Psoas muscle (tissue), 8 donors: ENCODE measurements at places on chromosomes 13 and 19.

- H3K27me3 ChIP-seq = no peaks in the 10 kb centered on the region
- peaks cover 18% of the 10 kb centered on the region for H3K36me3 ChIP-seq
- peak; percentile 100 for DNase-seq
- H3K4me3 ChIP-seq = peak within 1 kb of the TSS; percentile 76
Observed at GRCh38 chr19:40716482-40717324, at the start of the genes COQ8B and ITPKC. TSS of gene COQ8B (minus strand) at chr19:40716886. CDS start at chr19:40714632, 2,254 bp downstream. TSS of gene ITPKC (plus strand) at chr19:40717112. CDS start at chr19:40717136, 24 bp downstream.

DNA sequence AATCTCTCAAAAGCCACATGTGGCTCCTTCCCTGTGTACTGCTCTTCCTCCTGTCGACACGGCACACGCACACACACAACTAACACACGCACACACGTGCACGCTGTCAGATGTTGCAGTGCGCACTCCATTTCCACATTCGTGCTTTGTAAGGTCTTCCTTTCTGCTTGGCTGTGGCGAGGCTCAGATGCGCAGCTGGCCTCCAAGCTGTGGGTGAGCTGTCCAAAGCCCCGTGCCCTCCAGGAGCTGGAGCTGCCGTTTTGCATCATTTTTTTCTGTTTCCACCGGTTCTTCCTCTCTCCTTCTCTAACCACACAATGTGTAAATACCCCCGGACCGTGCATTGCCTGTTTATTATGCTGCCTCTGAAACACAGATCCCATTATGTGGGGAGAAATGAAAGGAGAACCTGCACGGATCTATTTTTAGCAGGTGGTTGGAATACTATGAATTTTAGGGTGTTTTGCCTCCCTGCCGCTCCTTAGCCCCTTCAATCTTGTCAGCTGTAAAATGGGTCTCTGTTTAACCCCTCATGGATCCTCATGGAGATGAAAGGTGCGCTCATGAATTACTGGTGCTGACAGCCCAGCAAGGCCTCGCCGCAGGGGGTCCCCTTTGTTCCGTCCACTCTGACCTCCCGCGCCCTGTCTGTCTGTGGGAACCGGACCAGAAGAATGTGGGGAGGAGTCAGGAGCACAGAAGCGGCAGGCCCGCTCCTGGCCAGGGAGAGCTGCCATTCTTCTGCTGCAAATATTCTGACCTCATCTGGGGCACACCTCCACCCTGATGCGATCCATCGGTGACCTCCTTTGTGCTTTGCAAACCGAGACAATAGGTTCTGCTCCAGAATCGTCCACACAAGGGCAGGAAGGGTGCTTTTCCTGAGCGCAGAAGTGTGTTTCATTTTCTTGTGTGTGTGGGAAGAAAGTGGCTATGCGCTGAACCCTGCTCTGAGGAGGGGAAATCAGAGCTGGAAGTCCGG lies 137.7 kb downstream of the SOX1 start:
- no peak overlapping the region for H3K27ac ChIP-seq
- H3K4me1 ChIP-seq = no peaks in the 10 kb centered on the region
- DNase-seq = no peak
- no peak overlapping the region for H3K4me3 ChIP-seq

DNA sequence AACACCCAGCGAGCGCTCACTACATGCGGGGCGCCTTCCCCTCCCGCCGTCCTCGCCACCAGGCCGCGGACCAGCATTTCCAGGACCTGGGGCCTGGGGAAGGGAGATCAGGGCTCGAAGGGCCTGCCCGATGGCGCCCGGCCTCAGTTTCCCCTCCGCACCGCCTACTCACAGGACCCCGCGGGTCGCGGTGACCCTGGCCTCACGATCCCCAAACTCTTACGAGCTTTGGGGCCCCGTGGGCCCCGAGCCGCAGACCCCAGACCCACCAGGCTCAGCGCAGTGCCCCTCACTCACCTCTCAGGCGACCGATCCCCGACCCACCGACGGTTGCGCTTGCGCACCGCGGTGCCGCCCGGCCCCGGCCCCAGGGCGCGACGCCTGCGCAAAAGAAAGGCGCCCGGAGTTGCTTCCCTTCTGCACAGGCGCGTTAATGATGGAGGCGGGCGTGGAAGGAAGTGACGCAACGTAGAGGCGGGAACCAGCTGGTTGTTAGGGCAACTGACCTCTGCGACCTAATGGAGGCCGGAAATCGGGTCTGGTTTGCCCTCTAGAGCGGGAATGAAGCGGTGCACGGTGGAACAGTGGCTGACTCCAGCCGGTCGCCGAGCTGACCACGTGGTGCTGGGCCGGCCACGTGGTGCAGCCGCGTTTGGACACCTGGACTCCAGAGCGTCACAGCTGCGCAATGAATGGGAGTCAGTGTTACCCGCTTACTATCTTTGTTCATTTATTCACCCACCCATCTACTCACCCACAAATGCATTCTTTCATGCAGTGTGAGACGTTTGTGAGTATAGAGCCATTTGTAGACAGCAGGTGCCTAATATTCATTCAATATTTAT lies at the start of gene SGTA:
Gene SGTA (minus strand): TSS at position 338 of the 845 bp plus-strand sequence. CDS start 14,205 bp downstream, outside the sequence.
- H3K4me1 ChIP-seq = peaks cover 55% of the 10 kb centered on the region
- H3K27ac ChIP-seq = peak within 1 kb of the TSS; percentile 97
- H3K4me3 ChIP-seq = peak within 1 kb of the TSS; percentile 93
- DNase-seq = peak; percentile 98

DNA sequence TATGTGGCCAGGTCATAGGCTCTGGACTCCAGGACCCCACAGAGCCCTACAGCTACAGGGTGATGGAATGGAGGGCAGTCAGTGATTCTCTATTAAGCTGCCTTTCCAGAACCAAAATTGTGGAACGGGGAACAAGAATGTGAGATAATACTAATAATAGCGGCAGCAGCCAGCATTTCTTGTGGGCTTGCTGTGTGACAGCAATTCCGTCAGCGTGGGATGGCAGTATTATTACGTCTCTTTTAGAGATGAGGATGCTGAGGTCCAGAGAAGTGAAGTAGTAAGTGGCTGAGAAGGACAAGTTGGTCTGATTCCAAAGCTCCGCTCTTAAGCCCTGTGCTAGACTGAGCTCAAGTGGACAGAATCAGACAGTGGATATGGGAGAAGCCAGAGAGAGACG lies 24.4 kb downstream of the GRIK5 start:
- H3K36me3 ChIP-seq = no peaks in the 10 kb centered on the region
- H3K27ac ChIP-seq = no peak overlapping the region
- H3K4me3 ChIP-seq = no peak overlapping the region
- no peak for DNase-seq
- H3K27me3 ChIP-seq = no peaks in the 10 kb centered on the region

GRCh38 chr13:114286808-114287207 lies 5.4 kb downstream of the UPF3A start:
- no peaks in the 10 kb centered on the region for H3K27me3 ChIP-seq
- no peak for DNase-seq
- peaks cover 14% of the 10 kb centered on the region for H3K4me1 ChIP-seq
- no peak overlapping the region for H3K27ac ChIP-seq
- peaks cover 4% of the 10 kb centered on the region for H3K36me3 ChIP-seq

GRCh38 chr19:41323430-41324125 lies 13.6 kb downstream of the CCDC97 start:
- peaks cover 57% of the 10 kb centered on the region for H3K4me1 ChIP-seq
- no peak overlapping the region for H3K4me3 ChIP-seq
- peak overlapping the region; percentile 72 for H3K27ac ChIP-seq
- H3K36me3 ChIP-seq = peaks cover 38% of the 10 kb centered on the region
- H3K27me3 ChIP-seq = no peaks in the 10 kb centered on the region

DNA sequence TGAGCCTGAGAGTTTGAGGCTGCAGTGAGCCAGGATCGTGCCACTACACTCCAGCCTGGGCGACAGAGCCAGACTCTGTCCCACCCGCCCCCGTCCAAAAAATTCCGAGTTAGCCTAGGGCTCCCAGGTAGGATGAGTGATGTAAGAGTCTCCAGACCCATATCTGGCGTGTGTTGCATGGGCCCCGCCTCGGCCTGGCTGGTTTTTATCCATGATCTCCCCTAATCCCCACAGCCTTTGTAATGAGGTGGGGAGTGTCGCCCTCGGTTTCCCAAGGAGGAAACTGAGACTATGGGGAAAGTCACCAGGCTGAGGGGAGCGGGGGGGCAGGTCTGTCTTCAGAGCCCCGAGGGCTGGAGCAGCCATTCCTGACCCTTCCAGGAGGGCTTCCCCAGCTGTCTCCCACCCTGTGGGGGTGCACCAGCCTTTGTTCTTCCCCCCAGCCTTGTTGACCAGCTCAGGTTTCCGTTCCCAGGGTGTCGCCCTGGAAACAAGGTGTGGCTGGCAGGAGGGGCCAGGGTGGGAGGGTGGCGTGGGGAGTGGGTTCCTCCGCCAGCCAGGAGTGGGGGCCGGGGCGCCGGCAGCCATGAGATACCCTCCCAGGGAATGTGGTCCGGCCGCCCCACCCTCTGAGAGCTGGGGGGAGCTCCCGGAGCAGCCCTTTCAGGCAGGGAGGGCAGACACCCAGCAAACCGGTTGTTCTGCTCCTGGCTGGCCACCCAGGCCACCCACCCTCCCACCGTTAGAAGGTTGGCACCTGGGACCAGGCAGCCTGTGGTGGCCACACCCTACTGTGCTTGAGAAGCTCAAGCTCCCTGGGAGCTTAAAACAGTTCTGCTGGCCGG lies 11.5 kb downstream of the MYH14 start:
- H3K4me1 ChIP-seq = no peaks in the 10 kb centered on the region
- H3K4me3 ChIP-seq = no peak overlapping the region
- no peaks in the 10 kb centered on the region for H3K27me3 ChIP-seq
- no peak for DNase-seq
- no peak overlapping the region for H3K27ac ChIP-seq
- no peaks in the 10 kb centered on the region for H3K36me3 ChIP-seq

- DNase-seq = no peak
- H3K27ac ChIP-seq = peak overlapping the region; percentile 47
- H3K4me3 ChIP-seq = peak overlapping the region; percentile 43
- no peaks in the 10 kb centered on the region for H3K27me3 ChIP-seq
Observed at GRCh38 chr13:74289861-74290773, 155.9 kb upstream of the KLF12 start.

- H3K27me3 ChIP-seq = no peaks in the 10 kb centered on the region
- H3K36me3 ChIP-seq = peaks cover 27% of the 10 kb centered on the region
- H3K4me1 ChIP-seq = no peaks in the 10 kb centered on the region
Observed at GRCh38 chr19:6728346-6728745, 7.9 kb upstream of the C3 start.

- no peaks in the 10 kb centered on the region for H3K36me3 ChIP-seq
- no peak overlapping the region for H3K27ac ChIP-seq
- H3K27me3 ChIP-seq = no peaks in the 10 kb centered on the region
- no peak overlapping the region for H3K4me3 ChIP-seq
Observed at GRCh38 chr19:43148233-43148632, 38.1 kb downstream of the PSG5 start.

DNA sequence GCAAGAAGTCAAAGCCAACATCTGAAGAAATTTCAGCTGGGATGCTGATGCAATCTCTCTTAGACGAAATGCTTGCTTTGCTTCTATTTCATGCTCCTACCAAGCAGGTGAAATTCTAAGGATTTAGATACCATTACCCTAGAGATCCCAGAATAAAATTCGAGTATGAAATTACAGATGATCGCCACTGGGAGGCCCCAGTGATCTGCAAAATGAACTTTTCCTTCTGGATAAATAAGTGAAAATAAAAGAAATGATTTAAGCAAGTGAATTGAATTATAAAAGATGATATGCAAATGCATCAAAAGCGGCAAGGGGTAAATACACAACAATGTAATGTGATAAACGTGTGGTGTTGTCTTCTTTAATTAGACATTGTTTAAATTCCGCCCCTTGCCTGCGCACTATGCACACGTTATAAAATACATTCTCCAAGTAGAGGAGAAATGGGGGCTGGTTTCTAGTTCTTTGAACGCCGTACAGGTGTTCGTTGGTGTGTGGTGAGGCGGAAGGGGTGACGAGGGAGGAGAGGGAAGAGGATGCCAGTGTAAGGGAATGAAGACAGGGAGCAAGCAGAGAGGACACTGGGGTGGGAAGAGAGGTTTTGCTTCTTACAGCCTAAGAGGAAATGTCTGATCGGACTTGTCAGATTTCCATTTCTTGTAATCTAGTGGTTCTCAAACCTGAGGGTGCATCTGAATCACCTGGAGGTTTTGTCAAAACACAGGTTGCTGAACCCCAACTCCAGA lies 58.0 kb downstream of the ERCC5 start:
- H3K27me3 ChIP-seq = no peaks in the 10 kb centered on the region
- no peaks in the 10 kb centered on the region for H3K36me3 ChIP-seq
- DNase-seq = no peak
- H3K27ac ChIP-seq = peak overlapping the region; percentile 53

DNA sequence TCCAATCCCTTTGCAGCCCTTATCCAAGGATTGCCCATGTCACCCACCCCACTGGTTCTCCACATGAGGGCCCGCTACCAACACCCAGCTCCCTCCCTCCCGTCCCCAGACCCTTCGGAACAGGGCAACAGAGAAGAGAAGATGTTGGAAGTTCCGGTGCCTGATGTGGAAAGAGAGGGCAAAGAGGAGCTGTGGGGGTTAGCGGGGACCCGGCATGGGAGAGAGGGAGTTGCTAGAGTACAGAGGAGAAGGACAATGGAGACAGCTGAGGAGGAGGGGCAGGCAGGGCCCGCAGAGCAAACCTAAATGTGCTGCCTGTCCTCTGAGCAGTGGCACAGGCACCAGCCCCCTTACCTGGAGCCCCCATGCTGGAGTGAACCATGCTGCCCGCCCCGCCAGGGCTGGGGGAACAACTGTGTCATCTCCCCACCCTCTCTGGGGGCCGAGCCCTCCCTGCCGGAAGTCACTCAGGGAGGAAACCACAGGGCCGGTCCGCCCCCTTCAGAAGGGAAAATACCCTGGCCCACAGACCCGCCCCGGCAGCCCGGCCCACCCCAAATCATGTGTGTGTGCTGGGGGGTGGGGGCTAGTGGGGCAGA lies at the start of gene POU2F2:
Gene POU2F2 (minus strand): TSS at position 417 of the 599 bp plus-strand sequence. CDS start 35 bp downstream, at position 382.
- no peaks in the 10 kb centered on the region for H3K27me3 ChIP-seq
- peak within 1 kb of the TSS; percentile 49 for H3K4me3 ChIP-seq
- H3K27ac ChIP-seq = no peak within 1 kb of the TSS
- peaks cover 3% of the 10 kb centered on the region for H3K4me1 ChIP-seq

- H3K27ac ChIP-seq = no peak overlapping the region
- DNase-seq = no peak
- H3K27me3 ChIP-seq = no peaks in the 10 kb centered on the region
- H3K4me3 ChIP-seq = no peak overlapping the region
- no peaks in the 10 kb centered on the region for H3K36me3 ChIP-seq
Observed at GRCh38 chr13:66468656-66469055, 761.5 kb downstream of the PCDH9 start.

GRCh38 chr19:41707502-41707812 lies 969 bp upstream of the CEACAM5 start:
- H3K36me3 ChIP-seq = no peaks in the 10 kb centered on the region
- no peak for DNase-seq
- H3K27ac ChIP-seq = no peak overlapping the region

- H3K27ac ChIP-seq = no peak overlapping the region
- DNase-seq = no peak
- no peaks in the 10 kb centered on the region for H3K36me3 ChIP-seq
- no peaks in the 10 kb centered on the region for H3K4me1 ChIP-seq
Observed at GRCh38 chr13:97526556-97526955, 92.6 kb downstream of the RAP2A start.

GRCh38 chr13:112720251-112720650 lies 30.4 kb downstream of the ATP11A start:
- H3K27ac ChIP-seq = no peak overlapping the region
- H3K4me3 ChIP-seq = no peak overlapping the region
- DNase-seq = no peak
- no peaks in the 10 kb centered on the region for H3K36me3 ChIP-seq
- no peaks in the 10 kb centered on the region for H3K27me3 ChIP-seq
